ENCODE measurements at places on chromosomes 1 and 21.

DNA sequence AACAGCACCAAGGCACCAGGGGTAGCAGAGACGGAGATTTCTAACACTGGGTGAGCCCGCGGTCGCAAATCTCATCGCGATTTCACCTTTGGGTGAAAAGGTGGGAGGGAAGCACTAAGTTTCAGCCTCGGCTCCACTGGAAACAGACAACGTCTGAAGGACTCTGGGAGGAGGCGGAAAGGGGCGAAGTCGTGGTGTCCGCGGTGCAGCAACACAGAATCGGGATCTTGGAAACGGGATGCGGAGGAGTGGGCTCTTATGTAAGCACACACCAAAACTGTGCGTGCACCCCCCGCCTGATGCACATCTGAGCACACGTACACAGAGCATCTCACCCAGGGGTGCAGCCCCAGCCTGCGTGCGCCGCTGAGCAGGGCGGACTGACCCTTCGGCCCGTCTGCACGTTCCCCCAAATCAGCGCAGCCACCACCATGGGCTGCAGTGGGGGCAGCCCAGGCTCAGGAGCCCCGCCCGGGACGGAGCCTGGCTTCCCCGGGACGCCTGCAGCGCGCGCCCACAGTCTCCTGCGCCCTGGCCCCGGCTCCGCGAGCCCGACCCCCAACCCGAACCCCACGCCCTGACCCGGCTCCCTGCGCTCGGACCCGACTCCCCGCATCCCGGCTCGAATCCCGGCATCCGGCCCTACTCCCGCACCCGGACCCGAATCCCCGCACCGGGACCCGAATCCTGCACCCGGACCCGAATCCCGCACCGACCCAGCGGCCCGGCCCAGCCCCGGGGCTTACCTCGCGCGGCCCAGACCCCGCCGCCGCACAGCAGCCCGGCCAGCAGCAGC is 670 bp downstream of the CLSTN1 start:
- peak; percentile 92 for DNase-seq

GRCh38 chr1:157310401-157310800 is 172.2 kb upstream of the ETV3 start:
- DNase-seq: no peak

- DNase-seq: no peak
These were observed 11.9 kb upstream of the CBR3 start for GRCh38 chr21:36122977-36123376.

DNA sequence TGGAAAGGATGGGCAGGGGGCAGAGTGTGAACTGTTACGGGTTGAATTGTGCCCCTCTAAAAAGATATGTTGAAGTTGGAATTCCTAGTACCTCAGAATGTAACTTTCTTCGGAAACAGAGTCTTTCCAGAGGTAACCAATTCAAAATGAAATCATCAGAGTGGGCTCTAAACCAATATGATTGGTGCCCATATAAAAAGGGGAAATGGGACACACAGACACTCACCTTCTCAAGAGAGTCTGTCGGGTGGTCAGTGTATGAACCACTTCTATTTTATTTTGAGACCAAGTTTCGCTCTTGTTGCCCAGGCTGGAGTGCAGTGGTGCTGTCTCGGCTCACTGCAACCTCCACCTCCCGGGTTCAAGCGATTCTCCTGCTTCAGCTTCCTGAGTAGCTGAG is 7.6 kb downstream of the EDARADD start:
- DNase-seq: no peak

DNA sequence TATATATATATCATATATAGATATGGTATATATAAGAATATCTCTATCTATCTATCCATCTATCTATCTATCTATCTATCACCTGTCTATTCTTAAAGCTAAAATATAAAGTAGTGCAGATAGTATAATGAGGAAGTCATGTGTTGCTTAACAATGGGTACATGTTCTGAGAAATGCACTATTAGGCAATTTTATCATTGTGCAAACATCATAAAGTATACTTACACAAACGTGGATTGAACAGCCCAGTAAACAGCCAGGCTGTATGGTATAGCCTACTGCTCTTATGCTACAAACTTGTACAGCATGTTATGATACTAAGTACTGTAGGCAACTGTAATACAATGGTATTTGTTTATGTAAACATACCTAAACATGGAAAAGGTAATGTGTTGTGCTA is 621.0 kb upstream of the NCAM2 start:
- DNase-seq: no peak

DNA sequence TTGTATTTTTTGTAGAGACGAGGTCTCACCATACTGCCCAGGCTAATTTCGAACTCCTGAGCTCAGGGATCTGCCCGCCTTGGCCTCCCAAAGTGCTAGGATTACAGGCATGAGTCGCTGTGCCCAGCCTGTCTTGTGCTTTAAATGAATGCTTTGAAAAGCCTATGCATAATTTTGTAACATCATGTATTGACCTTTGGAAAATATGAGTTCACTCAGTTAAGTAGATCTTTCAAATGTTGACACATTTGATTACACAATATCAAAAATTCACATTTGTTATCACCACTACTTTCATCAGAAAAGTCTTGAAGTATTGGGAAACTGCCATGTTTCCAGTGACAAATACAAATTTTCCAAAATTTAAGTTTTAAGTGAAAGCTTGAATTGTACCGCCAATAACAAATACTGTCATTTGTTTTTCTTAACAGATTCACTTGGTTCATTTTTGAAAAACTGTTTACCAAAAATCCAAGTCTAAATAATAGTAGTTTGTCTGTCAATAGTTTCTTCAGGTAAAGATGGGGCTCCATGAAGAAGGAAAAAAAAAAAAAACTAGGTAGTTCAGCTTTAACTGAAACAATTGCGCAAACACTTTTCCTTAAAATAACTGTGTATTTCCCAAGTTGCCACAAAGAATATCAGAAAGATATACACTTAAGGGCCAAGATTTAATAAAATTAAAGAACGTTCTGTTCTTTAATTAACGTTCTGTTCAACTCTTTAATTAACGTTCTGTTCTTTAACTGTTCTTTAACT is 233.2 kb upstream of the NR5A2 start:
- DNase-seq: no peak

DNA sequence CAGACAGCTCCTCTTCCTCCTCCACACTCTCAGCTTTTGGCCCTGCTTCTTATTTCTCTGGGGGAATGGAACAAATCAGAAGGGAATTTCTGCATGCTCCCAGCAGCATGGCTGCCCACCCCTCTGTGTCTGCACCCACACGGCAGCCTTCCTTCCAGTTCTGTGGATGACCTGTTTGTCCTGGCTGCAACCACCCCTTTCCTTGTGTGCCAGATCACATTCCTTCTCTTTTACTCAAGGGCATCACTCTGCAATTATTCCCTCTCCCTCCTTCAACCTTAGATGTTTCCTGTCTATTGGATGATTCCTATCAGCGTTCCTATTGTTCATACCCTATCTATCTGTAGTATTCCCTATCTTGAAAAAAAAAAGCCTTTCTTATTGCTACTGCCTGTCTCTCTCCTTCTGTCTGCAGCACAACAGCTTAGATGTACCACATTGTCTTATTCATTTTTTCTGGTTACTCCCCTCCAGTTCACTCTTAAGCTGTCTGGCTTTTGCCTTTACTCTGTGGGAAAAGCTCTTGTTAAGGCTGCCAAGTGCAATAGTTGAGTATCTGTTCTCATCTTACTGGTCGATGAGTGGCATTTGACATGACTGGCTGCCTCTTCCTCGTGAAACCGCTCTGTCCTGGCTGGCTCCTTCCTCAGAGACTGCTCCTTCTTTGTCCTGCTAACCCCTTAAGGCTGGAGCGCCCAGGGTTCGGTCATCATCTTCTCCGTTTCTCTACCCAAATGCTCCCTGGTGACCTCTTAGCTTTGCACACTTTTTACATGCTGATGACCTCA is 351.1 kb downstream of the CAMTA1 start:
- DNase-seq: no peak

- DNase-seq: no peak
These were observed 13.9 kb downstream of the PHTF1 start for GRCh38 chr1:113745425-113745824.

DNA sequence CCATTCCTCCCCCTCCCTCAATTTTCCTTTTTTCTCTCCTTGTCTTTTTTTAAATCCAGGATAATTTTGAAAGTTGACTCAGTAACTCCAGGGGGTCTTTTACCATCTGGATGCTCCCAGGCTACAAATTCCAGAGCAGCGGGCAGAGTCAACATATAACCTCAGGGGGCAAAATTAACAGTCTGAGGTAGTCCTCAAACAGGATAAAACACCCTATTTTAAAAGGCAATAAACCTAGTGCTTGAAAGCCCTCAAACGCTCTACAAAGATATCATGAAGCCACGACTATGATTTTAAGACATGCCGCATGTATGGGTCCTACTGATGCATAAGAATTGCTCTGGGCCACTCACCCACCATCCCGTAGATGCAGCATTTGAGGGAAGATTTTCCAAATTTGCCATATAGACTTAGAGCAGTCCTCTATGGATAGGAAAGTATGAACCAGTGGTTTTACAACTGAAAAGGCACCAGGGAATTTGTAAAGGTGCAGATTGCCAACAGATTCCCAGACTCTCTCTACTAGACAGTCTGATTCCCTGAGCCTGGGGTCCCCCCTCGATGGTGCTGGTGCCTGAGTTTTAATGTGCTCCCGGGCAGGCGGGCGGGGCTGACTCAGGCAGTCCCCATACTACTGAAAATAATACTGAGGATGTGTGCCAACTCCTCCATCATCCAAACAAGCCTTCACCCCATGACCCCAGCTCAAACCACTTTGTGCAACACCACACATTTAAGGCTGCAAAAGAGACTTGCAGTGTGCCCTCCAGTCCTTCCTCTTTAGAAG is 37.2 kb downstream of the PTPN14 start:
- DNase-seq: peak; percentile 68

- no peak for DNase-seq
These were observed 144.6 kb downstream of the NFIA start for GRCh38 chr1:61226791-61227567.
